Germinal center (tissue), 1 donor: ENCODE measurements at places on chromosomes 6 and 20.

DNA sequence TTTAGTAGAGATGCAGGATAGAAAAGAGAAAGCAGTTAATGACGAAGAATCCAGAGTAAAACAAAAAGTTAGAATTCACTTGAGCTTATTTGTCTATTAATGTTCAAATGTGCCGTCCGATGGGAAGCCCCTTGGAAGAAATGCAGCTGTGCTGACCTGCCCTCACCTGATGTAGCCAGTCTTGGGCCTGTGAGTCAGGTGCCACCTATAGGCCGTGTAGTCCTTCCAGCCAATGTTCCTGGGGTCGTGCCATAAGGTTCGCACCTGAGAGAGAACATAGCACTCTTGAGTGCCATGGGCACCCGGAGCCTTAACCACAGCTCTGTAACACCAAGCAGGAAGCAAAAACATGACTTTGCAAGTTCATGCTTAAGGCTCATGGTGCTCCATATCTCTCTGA is 32.4 kb downstream of the THBS2 start:
- no peak for DNase-seq

- no peak for DNase-seq
Observed at GRCh38 chr20:36924167-36925045, 27.1 kb downstream of the SAMHD1 start.

GRCh38 chr6:161411265-161411944 is 137.5 kb upstream of the AGPAT4 start:
- DNase-seq, result no peak

- no peak for DNase-seq
Observed at GRCh38 chr20:23164176-23164601, 78.1 kb upstream of the CD93 start.

GRCh38 chr20:50540620-50541605 is 30.7 kb downstream of the PTPN1 start:
- no peak for DNase-seq

DNA sequence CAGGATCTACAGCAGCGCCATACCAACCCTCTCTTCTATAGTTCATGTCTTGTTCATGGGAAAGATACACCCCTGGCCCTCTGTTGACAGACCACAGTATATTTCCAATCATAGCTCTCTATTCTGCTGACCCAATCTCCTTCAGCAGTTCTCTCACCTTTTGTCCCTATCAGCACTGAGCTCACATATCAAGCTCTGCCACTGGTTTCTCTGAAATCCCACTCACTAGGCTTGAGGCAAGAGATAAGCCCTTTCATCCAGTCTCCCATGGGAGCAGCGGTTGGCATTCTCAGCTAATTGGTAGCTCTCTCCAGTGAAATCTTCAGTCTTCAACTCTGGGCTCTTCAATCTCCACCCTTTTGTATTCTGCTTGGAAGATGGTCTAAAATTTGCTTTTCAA is 313.4 kb downstream of the GJA1 start:
- no peak for DNase-seq

DNA sequence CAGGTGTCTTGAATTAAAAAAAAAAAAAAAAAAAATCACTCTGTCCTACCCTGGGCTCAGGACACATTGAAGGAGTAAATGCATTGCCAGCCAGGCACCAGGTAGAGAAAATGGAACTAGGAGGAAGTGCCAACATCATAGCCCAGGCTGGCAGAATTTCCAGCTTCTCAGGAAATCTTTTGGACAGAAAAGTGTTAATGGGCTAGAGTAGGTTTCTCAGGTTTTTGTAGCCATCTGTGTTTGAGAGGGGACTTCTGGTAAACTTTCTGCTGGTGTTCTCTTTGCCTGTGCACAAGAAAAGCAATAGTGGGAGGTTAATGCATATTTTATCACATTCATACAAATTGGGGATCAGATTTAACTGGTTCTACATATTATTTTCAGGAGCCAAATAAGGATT is 678.3 kb upstream of the NRSN1 start:
- no peak for DNase-seq

DNA sequence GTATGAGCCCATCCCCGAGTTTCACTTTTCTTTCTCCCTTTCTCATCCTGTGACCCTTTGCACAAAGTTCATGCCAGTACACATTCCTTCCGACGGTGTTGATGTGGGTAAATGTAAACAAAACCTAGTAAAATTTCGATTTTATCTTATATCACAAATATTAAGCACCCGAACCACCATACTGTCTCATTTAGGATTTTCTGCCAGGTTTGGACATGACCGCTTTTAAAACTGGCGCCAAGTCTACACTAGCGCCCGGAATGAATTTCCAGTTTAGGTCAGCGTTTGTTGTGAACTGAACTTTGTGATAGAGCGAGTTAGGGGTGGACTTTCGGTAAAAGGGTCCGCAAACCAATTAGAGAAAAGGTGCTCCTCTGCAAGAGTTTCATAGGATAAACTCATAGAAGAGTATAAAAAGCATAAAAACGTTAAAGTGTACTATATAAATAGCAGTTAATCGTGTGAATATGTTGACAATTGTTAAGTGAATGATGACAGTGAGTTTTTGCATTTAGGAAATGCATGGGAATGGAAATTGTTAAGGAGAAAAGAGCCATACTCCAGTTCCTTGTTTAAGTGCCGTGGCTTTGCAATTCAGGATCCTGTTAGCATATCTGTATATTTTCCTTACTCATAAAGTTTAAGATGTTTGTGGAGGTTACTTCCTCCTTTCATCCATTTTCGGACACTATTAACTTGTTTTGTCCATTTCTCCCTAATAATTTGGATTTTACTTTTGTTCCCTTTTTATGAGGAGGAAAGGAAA is 937 bp downstream of the AKAP7 start:
- DNase-seq, result peak; percentile 8

DNA sequence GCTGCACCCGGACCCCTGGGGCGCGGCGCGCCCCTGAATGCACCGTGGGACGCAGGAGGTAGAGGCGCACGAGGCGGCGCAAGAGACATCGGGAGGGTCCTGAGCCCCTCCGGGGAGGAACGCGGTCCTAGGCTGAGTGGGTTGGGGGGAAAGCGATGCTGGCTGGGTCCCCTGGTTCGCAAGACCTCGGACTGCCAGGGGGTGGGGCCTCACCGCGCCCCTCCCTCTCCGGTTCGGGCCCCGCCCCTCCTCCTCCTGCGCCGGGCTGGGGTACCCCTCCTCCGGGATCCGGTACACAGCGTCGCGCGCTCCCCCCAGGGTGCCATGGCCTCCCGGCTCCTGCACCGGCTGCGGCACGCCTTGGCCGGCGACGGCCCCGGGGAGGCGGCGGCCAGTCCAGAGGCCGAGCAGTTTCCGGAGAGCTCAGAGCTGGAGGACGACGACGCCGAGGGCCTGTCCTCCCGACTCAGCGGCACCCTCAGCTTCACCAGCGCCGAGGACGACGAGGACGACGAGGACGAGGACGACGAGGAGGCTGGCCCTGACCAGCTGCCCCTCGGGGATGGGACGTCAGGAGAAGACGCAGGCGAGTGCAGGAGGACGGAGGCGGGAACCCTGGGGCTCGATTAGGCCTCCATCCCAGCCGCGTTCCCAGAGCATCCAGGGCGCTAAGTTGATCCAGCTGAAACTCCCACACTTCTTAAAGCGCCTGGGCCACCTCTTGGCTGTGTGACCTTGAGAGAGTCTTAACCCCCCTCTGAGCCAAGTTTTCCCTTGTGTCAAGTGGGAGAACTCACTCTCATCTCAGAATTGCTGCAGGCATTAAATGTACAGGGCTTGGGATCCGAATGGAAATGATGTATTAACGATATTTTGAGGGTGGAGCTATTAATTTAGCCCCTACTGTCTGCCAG is 541 bp downstream of the SNX21 start:
- peak; percentile 73 for DNase-seq

DNA sequence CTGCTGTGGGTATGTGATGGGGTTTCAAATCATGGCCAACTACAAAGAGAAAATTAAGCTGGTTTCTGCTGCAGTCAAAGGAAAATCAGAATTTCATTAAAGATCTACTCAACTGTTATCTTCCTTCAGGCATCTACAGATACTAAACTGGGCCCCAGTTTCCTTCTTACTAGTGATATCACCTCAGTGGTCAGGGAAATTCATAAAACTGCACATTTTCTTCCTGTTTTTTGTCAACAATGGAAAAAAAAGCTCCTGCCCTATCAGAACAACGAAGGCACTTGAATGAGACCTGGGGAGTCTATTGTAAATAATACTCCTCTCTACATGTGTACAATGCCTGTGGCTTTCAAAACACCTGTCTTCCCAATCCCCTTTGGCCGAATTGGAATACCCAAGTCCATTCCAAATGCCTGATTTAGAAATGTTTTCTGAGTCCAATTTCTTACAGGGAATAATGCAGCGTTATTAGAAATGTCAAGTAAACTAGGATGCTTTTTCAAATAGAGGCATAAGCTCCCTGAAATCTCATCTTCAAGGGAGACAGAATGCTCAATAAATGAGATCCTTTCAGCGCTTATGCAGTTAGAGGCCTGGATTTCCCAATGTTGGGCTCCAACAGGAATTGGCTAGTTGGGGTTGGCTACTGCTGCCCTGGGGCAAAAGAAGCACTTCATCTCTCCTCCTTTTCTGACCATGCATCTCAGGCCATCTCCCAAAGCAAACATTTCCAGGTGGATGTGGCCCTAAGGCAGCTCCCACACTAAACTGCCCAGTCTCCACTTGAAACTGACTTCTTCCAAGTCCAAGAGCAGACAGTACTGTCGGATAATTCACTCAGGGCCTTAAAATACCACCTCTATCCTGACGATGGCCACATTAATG is 143.3 kb downstream of the NFATC2 start:
- DNase-seq, result no peak

- no peak for DNase-seq
Observed at GRCh38 chr6:19303383-19303782, 533.8 kb upstream of the ID4 start.

DNA sequence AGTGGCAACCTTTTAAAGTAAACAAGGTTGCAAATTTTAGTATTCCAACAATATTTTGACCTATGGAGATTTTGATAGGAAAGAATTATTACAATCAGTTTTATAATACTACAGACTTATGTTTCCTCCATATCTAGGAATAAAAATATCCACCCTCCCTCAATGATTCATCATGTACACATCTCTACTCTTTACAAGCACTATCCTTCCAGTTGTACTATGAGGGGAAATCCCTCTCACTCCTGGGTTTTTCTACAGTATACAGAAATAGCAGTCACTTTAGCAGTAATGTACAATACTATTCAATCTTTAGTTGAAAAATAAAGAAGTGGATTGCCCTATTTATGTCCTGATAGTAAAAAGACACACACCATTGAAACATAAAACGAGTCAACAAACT is 46.3 kb upstream of the SCML4 start:
- DNase-seq, result no peak

DNA sequence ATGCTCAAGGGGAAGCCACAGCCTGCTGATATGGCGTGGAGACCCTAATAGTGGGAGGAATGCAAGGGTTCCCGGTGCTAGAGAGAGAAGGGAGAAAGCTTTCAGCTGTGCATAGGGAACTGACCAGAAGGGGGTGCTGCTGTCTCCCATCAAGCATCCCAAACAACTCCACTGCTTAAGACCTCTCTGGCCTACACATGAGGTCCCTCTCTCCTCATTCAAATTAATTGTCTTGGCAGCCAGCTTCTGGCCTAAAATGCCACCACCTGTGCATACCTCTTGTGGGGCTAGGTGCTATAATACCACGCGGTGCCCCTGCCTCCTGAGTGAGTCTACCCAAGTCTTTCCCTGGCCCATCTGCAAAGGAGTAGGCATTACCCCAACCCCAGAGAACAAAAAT is 14.5 kb downstream of the ADISSP start:
- DNase-seq, result peak; percentile 78

GRCh38 chr6:65646544-65646943 is 60.5 kb downstream of the EYS start:
- no peak for DNase-seq

GRCh38 chr6:153411070-153411648 is 280.1 kb upstream of the RGS17 start:
- no peak for DNase-seq

DNA sequence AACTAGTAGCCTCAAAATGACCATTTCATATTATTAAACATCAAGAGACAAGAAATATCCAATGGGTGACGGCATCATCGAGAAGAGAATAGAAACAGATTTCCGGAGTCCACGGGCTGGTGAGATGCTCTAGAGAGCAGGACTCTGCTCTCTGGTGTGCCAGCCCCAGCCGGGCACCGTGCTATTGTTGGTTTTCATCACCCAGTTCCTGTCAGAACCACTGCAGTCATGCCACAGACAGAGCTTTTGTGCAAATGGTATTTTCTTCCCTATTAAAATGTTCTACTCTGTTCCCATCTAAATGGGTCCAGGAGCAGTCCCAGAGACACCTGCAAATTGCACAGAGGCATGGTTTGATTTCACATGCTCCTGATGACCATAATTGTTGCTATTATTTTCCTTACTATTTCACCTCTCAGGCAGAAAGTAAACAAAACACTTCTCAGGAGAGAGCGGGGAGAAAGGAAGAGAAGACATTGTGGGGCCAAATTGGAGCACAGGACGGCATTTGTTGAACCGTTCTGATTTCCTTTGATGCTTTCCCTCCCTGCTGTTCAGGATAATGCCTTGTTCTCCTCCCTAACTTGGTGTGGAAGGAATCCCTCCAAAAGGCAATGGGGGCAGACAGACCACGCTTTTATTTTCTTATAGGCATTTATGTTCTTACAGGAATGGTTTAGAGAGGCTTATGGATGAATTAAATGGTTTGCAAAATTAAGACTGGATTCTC is 11.4 kb upstream of the RAMACL start:
- no peak for DNase-seq

DNA sequence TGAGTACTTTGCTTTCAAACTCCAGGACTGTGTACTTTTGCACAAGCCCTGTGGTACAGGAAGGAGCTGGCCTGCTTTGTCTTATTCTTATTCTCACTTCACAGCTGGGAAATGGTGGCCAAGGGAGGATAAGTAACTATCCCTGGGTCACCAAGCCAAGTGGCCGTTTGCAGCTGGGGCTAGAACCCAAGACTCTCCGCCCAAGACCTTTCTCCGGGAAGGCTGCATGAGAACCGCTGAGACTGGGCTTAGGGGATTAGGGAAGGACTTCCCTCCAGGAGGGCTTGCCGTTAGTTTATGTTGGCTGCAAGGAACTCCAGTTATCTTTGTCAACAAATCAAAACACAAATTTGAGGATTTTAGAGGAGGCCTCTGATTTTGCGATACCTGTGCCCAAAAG is 343.2 kb upstream of the RNF24 start:
- no peak for DNase-seq

GRCh38 chr20:15842872-15843271 is 730.4 kb downstream of the KIF16B start:
- peak; percentile 42 for DNase-seq

DNA sequence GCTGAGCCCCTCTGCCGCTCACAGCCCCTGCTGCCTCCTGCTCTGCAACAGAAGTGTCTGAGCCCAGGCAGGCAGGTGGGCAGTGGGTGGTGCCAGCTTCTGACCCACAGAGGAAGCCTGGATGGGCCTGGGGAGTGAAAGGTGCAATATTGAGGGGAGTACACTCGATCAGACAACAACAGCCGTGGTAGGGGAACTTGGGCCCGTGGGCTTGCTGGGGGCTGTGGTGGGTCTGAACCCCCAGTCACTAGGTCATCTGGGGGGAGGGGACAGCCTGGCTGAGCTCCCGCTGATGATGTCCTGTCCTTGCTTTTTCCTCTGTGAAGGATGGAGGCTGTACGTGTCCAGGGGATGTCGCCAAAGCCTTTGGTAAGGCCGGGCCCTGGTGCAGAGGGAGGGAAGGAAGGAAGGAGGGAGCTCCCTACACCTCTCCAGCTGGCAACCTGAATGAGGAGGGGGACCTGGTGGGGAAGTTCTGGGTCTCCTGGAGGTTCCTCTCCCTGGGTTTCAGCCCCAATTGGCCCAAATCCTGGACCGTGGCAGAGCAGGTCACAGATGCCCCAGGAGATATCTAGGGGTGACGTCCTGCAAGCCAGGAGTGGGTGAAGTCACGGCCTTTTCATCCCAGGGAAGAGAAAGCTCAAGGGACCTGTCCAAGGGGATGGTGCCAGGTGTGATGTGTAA is 47.2 kb downstream of the GMPR start:
- no peak for DNase-seq
